ENCODE measurements at places on chromosomes 5 and 9.

- DNase-seq: no peak
Measured at GRCh38 chr5:78755822-78756429, 107.4 kb upstream of the LHFPL2 start.

DNA sequence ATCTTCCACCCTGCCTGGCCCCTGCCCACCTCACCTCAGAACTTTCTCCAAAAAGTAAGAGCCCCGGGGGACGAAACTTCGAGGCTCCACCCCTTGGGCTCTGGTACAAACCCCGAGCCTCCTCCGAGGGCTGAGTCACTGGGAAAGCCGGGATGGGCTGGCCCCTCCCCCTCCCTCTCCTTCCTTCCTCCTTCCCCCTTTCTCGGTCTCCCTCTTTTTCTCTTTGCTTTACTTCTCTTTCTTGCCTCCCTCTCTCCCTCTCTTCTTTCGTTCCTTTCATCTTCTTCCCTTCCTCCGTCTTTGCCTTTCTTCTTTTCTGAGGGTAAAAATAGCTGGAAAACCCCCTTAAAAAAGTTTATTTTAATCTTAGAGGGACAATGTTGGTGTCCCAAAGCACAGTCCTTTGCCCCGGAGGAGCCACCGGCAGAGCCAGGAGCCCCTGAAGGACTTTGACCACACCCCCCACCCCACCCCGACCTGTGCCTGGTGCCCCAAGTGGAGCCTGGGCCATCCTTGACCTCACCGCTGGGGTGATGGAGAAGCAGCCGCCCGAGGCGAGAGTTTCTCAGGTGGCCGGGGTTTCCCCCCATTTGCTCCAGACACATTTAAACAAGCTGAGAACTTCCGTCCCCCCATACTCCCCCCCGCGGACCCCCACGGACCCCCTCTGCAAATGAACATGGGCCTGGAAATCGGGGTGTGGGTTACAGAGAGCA is 5.7 kb upstream of the NOTCH1 start:
- DNase-seq: peak; percentile 79

DNA sequence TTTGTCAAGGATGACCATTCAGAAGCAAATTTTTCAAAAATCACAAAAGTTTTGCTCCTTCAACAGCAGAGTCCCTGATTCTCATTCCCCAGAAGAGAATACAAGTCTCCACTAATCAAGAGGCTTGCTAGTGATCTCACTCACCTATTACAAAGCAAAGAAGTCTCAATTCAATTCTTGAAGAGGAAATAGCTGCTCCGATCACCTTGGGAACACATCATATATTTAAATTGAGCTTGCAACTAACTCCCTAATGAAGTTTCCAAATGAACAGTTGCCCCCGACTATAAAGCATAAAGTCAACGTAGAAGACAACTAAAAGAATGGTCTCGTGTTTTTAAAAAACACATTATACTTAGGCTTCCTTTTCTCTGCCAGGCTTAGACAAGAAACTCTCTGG is 1.6 kb downstream of the LIFR start:
- DNase-seq: no peak

- no peak for DNase-seq
Measured at GRCh38 chr9:27618066-27618465, 44.8 kb upstream of the C9orf72 start.

DNA sequence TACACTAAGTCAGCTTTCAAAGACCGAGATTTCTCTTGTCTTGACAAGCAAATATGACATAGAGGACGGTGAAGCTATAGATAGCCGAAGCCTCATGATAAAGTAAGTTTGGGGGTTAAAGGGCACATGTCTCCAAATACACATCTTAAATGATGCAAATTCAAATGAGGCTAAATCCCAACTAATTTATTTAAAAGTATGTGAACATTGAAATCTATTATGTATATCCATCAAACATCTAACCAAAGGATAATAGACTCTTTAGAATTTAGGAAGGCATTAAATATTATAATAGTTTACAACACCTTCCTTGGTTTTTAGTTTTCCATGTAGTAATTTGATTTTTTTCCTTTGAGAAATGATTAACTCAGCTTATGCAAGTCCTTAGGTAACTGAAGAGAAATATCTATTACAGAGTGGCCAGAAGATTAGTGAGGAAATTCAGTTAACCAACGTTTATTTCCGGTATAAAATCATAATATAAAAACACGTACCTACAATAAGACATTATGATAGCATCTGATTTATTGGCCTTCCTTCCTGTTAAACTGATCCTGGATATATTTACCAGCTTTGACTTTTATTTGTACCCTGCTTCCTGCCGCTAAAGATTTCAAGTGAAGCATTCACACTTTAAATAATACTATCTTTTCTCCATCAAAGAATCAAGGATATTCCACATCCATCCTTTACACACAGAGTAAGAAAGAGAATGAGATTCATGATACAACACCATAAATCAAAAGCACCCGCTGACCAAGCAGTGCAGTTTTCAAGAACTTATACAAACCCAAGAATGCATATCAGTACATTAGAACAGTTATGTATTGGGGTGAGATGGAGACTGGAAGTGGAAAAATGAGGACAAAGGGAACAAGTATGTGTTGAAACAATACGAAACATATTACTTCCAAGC is 31.9 kb upstream of the F2R start:
- DNase-seq: no peak

GRCh38 chr5:151569132-151570046 is 21.7 kb downstream of the FAT2 start:
- no peak for DNase-seq

DNA sequence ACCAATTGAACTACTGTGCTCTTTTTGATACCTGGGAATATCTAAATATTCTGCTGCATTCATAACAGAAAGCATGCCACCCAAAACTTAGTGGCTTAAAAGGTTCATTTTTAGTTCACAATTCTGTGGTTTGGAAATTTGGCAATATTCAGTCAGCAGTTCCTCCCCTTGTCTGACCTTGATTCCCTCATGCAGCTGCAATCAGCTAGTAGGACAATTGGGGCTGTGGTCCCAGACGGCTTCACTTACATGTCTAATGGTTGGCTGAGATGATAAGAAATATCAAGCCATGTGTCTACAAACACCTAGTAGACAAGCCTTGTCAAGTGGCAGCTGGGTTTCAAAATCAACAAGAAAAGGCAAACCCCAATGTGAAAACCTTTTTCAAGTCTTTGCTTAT is 51.3 kb downstream of the ANXA1 start:
- DNase-seq: no peak

GRCh38 chr5:148984345-148984744 is 78.5 kb downstream of the SH3TC2 start:
- no peak for DNase-seq

- no peak for DNase-seq
Measured at GRCh38 chr9:85871008-85871407, 69.9 kb upstream of the NAA35 start.

DNA sequence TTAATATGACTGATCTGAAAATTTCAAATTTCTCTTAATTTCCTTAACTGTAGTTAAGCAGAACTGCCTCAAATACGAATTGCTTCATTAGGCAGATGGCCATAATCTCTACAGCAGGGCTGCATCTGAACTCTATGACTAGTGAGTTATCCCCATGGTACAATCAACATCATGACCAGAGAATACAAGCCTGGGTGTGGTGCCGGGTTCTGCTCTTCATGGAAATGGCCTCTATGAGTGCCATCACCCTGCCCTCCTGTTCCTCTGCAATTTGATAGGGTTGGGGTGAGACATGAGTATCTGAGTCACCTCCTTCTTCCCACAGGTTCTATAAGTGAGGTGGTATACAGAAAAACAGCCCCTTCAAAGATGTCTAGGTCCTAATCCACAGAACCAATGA is 235.9 kb downstream of the AP3B1 start:
- DNase-seq: no peak

DNA sequence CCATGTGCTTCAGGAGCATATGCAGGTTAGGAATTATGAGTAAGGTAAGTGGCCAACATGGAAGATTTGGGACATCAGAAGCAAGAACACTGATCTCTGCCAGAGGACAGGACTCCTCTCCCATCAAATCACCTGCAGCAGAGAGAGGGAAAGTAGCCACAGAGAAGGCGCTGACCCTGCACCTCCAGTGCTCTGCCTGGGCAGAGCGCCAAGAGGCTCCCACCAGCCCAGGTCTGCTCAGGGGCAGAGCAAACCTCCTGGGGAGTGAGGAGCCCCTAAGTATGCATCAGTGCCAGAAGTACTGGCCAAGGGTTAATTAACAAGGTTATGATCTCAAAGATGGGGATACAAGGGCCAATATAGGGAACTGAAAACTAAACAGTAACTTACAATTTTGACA is 545.3 kb upstream of the TRPC7 start:
- DNase-seq: no peak

DNA sequence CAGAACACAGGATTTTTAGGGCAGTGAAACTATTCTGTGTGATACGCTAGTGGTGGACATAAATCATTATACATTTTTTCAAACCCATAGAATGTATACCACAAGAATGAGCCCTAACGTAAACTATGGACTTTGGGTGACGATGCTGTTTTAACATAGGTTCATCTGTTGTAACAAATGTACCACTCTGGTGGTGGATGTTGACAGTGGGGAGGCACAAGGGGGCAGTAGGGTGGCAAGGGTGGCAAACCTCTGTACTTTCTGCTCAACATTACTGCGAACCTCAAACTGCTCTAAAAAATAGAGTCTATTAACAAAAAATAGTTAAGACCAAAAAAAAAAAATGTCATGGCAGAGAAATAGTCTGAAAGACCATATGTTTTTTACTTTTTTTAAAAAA is 9.1 kb upstream of the MVB12B start:
- peak; percentile 51 for DNase-seq
